ENCODE measurements at places on chromosomes 6 and 20.

- no peak for DNase-seq
Measured at GRCh38 chr6:26660000-26660361, 435 bp upstream of the ZNF322 start.

DNA sequence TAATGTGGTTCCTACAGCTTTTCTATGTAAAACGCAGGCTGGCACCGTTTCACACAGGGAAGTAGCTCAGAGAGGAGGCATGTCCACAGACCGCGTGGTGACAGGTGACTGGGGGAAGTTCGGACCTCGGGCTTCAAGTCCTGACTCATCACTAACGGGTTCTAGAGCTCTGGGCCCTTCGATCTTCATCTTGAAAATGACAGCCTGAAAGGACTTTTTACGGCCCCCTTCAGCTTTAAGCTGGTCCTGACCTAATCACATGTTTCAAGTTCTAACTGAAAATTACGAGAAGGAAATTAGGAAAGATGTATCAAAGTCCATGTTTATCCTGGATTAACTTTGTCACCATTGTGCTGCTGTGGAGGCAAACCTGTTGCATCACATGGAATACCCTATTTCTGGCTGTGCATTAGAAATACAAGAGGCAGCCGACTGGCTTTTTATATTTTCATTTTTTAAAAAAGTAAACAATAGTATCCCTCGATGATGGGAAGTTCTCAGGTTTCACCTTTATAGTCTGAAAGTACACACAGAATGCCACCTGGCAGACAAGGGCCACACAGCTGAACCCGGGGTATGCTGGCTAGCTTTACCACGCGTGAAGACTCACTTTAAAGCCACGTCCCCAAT is 2.0 kb downstream of the MAN1A1 start:
- DNase-seq = no peak

DNA sequence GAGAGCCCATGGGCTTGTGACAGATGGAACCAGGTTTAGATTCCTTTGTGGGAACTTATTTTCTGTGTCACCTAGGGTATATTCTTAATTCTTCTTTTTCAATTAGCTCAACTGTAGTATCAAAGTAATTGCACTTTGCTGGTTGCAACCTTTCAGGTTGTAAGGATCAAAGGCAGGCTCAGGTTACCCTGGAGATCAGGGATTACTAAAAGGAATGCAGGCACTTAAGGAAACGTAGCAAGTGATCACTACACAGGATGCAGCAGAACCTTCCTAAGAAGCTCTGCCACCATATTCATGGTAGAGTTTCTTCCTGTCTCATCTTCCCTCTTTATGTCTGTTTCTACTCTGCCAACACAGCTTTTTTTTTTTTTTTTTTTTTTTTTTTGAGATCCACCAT is 133.2 kb upstream of the JAG1 start:
- no peak for DNase-seq

- no peak for DNase-seq
Measured at GRCh38 chr6:21823371-21823770, 229.8 kb downstream of the SOX4 start.

DNA sequence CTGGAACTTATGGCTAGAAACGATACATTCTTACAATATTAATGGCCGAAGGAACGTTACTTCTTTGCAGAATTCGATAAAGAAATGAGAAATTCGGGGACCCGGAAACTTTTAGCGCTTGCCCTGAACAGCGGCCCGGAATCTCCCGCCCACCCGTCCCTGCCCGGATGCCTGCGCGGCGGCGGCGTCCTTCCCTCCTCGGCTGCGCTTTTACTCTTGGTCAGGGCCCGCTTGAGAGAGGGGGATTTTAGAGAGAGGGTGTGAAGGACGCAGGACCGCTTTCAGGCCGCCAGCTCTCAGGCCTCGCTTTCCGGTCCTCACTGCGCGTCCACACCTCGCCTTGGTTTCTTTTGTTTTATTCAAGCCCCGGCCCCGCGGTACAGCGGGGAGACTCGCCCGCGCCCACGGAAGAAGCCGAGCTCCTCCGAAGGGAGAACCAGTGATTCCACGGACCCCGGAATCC is 243.7 kb downstream of the ARID1B start:
- DNase-seq = no peak

DNA sequence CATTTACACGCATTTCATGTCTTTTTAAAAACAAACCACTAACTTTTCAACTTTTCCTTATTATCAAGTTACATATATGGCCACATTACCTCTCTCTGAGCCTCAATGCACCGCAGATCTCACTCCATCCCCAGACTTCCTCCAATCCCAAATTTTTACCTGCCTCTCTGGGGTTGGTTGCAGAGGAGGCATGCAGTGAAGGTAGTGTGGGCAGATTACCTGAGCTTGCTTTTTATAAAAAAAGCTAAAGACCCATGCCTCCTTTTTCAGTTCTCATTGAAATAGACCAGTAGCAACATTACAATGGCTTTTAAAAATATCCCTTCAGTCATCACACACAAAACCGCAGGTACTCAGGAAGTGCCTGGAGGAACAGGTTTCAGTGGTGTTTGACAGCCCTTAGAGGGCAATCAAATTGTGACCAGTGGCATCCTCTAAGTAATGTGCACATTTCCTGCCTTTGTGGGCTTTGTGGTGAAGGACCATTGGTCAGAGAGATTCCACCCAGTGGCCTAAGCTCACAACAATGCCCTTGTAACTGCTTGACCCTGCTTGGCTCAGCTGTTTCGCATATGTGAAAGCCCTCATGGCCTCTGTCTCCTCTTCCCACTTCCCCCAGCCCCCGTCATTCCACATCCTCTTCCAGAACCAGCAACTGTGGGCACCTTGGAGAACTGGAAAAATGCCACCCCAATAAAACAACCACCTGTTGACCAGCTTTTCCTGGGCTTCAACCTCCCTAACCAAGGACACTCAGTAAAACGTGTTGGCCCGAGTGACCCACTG is 30.2 kb upstream of the IL17A start:
- no peak for DNase-seq

GRCh38 chr6:149127212-149127611 is 190.3 kb upstream of the TAB2 start:
- no peak for DNase-seq

GRCh38 chr6:78268591-78269452 is 598.5 kb upstream of the IRAK1BP1 start:
- DNase-seq = no peak

DNA sequence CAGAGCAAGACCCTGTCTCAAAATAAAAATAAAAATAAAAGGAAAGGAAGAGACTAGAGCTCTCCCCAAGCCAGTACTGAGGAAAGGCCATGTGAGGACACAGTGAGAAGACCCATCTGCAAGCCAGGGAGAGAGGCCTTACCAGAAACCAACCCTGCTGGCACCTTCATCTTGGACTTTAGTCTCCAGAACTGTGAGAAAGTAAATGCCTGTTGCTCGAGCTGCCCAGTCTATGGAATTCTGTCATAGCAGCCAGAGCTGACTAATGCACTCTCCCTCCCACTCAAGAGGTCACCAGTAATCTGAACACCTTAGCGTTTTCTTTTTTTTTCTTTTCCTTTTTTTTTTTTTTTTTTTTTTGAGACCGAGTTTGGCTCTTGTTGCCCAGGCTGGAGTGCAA is 7.3 kb upstream of the PRPH2 start:
- DNase-seq = no peak

DNA sequence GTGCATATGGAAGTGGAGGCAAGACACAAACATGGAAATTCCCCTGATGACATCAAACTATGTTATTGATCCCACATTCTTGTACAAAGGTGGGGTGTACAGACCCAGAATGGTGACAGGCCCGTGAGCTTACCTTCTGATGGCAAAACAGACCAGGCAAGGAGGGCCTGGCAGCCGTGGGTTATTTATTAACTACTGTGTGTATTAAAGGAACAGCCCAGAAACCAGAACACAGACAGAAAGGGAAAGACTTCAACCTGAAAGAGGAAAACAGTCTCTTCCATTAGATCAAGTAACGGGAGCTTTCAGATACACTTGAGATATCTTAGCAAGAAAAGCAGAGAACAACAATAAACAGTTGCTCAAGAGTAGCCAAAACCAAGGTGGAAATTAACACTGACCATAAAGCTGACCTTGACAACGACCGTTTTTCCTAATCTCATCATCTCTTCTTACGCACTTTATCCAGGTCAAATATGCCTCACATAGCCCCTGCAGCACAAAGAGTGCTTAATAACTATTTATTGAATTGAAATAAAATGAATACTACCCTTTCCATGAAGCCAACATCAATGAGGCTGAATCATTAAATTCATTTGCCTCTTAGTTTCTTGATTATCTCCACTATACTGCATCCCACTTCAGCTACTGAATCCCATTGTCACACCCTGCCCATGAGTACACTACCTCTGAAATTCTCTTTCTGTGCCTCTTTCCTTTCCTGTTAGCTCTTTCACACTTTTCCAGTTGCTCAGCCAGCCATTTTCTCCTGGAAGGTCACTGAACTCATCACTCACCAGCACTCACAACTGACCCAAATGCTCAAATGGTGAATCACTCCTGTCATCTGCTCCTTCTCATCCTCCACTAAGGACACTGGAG is 67.4 kb downstream of the MOXD1 start:
- DNase-seq = no peak

- DNase-seq = no peak
Measured at GRCh38 chr20:58647796-58648501, 3.1 kb upstream of the STX16 start.

- no peak for DNase-seq
Measured at GRCh38 chr20:58851221-58851968, 693 bp upstream of the GNAS-AS1 start.

GRCh38 chr20:39893003-39893685 is 795.9 kb downstream of the MAFB start:
- no peak for DNase-seq

GRCh38 chr6:14412026-14412425 is 294.5 kb downstream of the CD83 start:
- no peak for DNase-seq

- DNase-seq = no peak
Measured at GRCh38 chr20:60345106-60345505, 386.9 kb downstream of the CDH26 start.

- no peak for DNase-seq
Measured at GRCh38 chr6:96007663-96008062, 8.1 kb upstream of the FUT9 start.

DNA sequence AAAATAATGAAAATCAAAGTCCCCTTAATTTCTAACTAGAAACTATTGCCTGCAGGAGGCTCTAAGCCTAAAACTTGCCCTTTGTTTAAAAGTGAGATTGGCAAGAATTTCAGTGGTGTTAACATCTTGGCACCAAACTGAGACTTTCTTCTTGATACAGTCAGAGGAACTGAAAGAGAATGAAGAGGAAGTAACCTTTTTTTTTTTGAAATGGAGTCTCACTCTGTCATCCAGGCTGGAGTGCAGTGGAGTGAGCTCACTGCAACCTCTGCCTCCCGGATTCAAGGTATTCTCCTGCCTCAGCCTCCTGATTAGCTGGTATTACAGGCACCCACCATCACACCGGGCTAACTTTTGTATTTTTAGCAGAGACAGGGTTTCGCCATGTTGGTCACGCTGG is 3.6 kb downstream of the DOP1A start:
- DNase-seq = no peak

- DNase-seq = no peak
Measured at GRCh38 chr6:111536910-111537527, 54.0 kb upstream of the REV3L start.

DNA sequence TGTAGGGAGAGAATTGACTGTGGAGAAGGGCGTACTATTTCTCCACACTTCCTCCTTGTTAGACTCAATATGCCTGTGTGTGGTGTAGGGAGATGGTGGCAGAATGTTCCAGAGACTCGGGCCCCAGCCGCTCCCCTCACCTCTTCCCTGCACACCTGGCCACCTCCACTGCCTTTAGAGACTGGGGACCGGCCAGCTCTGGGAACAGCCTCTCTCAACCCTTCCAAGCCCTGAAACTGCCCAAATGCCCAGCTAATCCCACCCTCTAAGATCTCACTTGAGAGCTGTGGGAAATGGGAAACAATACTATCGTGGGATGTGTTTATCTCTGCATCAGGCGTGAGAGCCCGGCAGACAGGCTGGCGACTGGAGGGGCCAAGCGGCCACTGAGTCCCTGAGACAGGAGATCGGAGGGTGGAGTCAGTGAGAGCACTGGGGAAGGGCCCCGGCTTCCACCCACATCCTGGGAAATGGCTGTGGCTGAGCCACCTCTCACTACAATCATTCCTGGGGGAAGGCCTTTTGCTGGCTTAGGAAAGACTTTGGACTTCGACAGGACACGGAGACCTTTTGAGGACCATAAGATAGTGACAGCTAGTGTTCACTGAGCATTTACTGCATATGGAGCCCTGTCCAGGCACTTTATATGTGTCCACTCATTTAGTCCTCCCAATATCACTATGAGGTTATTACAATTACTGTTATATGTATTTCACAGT is 31.0 kb upstream of the MRPS18A start:
- no peak for DNase-seq

DNA sequence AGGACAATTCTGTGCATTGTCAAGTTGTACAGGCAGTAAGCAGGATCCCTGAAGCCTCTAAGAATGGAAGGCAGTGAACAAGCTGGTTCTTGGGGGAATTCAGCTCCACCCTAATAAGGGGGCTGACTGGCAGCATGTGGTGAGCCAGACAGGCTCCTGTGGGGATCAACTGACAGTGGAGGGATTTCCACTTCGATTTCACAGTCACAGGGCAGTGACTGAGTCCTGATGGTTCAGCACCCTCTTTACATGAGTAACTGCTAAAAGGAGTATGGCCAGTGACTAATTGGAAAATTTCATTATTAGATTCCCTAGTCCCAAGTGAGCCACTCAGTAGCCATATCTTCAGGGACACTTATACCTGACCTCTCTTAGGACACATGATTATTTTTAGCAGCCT is 78.4 kb downstream of the NDUFAF5 start:
- no peak for DNase-seq

DNA sequence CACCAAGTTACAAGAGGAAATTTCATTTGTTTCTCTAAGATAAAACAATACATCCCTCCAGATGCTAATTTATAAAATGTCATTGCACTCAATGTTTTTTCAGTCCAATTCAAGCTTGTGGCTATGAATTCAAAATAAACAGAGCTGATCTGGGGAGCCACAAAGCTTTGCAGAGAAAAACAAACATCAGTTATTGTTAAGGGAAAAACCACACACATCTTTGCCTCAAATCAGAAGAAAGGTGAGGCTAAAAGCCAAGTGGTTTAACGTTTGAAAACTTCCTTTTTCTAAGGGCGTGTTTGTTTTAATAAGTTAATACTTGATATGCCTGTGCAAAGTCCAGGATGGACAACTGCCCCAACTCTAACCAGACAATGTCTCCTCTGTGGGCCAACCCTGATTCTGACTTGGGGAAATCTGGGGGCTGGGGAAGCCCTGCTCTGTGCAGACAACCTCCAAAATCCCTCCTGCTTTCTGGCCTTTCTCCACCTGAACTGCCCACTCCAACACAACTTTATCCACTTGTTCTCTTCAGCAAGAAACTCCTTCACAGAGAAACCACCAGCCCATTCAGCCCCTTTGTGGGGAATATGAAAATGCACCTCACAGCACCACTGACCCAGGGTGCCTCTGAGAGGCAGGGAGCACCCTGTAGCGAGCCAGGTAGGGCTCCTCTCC is 44.6 kb upstream of the NT5E start:
- no peak for DNase-seq

- no peak for DNase-seq
Measured at GRCh38 chr6:137430954-137431353, 63.2 kb downstream of the OLIG3 start.

- no peak for DNase-seq
Measured at GRCh38 chr6:5589422-5590141, 328.3 kb downstream of the FARS2 start.

GRCh38 chr6:137910843-137911456 is 43.9 kb downstream of the TNFAIP3 start:
- no peak for DNase-seq

- DNase-seq = no peak
Measured at GRCh38 chr6:134628154-134628553, 310.2 kb upstream of the SGK1 start.

GRCh38 chr6:160005861-160006540 is 37.1 kb downstream of the IGF2R start:
- DNase-seq = no peak

Data from NCI-H524 treated with DMSO at 0.1 percent for 48 hours (cell line).